ENCODE measurements at places on chromosomes 1 and 21.

- no peak for DNase-seq
Observed at GRCh38 chr1:109191377-109191776, 22.3 kb upstream of the SARS1 start.

GRCh38 chr1:230032516-230033281, 34.3 kb upstream of the GALNT2 start:
- no peak for DNase-seq

- peak; percentile 79 for DNase-seq
Observed at GRCh38 chr21:34544032-34544496, 32.1 kb upstream of the KCNE1 start.

DNA sequence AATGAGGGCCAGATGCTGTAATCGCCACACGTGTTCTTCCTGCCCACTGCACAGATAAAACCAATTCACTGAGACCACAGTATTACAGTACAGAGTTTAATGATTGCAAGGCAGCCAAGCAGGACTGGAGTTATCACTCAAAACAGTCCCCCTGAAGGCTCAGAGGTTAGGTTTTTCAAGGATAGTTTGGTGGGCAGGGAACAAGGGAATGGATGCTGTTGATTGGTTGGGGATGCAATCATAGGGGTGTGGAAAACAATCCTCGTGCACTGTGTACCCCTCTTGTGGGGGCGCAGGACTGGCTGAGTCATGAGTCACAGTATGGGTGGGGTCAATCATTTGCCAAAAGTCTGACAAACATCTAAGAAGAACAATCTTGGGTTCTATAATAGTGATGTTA, 12.4 kb upstream of the USP1 start:
- DNase-seq = peak; percentile 43

DNA sequence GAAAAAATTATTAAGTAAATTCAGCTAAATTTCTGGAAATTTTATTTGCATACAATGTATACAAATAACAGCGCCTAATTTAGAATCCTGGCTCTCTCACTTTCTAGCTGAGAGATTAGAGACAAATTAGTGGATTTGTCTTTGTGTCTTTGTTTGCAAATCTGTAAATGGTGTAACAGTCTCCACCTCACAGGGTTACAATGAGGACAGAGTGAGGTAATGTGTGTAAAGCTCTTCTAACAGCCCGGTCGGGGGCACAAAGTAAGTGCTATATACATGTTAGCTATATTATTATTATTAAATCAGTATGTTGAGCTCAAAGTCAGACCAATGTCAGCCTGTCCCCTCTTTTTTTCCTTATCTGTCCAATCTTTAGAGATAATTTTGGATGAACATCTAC, 5.0 kb upstream of the ADAMTSL4 start:
- no peak for DNase-seq

DNA sequence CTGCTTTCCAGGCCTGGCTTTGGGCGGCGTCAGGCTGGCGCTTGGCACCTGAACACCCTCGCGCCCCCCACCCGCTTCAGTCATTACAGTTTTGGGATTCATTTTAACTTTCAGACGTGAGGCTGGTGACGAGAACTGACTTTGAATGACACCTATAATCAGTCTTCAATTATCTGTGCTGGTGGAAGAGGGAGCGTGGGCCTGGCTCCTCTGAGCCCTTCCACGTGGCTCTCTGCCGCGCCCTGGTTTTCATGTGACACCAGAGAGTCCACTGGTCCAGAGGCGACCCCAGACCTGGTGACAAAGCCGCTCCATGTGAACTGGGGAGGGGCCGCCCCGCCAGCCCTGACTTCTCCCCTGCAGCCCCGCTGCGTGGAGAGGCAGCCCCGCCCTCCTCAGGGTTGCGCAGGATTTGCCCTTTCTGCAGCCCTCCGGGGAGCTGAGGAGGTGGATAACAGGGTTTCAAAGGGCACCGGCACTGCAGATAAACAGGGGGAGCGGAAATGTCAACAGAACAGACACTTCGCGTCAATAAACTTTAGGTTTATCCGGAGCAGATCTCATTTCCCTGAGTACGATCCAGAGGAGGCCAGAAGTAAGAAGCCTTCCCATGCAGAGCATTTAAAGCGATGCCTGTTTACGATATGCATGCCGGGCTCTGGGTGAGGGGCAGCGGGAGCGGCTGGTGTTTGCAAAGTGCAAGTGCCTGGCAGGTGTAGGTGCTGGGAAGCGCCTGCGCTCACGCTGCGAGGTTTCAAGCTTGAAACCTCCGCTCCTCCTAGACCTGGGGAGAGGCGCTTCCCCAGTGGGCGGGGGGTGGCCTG, 56.4 kb downstream of the AJAP1 start:
- DNase-seq = no peak

DNA sequence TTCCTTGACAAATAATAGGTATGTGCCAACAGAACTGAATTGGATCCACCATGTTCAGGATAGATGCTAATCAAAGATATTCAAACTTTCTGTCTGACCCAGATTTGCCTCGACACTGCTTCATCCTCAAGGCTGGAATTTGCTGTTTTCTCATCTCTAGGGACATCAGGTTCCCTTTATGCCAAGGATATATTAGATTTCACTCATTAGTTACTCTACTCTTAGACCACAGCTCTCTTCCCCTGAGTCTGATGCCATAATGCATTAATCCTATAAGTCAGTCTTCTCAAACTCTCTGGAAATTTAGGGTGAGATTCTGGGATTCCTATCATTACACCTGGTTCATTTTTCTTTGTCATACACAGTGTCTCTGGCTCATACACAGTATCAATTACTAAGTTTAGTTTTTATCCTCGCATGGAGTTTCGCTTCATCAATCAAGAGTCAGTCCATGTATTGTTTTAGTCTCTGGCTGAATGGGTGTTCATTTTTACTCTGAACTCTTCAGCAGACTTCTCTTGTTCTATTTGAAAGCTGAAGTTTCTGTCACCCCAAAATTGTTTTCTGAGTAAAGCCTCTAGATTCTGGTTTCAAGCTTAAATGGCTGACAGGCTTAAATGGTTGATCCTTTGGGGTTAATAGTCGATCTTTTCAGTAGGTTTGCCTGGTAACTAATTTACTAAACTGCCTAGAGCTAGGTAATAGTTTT, 9.3 kb upstream of the DCAF6 start:
- no peak for DNase-seq

GRCh38 chr21:31201548-31201947, 142.5 kb downstream of the TIAM1 start:
- no peak for DNase-seq

- no peak for DNase-seq
Observed at GRCh38 chr1:242225767-242226573, 227.1 kb upstream of the MAP1LC3C start.

DNA sequence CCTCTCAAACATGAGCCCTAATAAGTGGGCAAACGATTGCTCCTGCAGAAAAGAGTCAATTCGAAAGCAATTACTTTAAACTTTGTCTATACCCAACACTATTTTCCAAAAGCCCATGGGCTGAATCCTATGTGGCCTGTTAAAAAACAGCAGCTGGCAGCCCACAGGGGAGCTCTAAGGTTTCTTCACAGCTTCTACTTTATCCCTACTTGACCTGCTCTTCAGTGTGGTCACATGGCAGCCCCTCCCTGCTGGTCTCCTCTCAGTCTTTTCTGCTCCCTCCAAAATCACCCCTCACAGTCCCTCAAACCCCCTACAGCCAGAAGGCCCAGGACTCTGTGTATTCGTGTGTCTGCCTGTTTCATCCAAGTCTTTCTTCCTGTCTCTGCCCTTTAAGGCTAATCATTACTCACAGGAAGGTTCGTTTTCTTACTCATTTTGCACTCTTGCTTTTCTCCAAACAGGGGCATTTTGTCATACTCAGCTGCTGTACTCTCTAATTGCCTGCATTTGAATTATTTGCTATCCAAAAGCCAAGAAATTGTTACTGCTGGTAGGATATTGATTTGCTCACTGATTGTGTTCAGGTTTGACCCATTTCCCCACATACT, 62.4 kb upstream of the FAM3B start:
- DNase-seq = peak; percentile 3

- no peak for DNase-seq
Observed at GRCh38 chr1:95287825-95288224, 53.8 kb downstream of the RWDD3 start.

GRCh38 chr1:77133731-77134358, 85.4 kb downstream of the PIGK start:
- DNase-seq = no peak

- DNase-seq = no peak
Observed at GRCh38 chr1:90358448-90358847, 358.7 kb downstream of the BARHL2 start.

GRCh38 chr1:202112859-202113689, 9.6 kb upstream of the GPR37L1 start:
- DNase-seq = peak; percentile 48

GRCh38 chr1:119908661-119909060, 12.3 kb upstream of the ADAM30 start:
- DNase-seq = no peak

- DNase-seq = no peak
Observed at GRCh38 chr1:2554621-2555387, 1.4 kb upstream of the TNFRSF14 start.

- no peak for DNase-seq
Observed at GRCh38 chr21:35219291-35219690, 170.2 kb upstream of the RUNX1 start.

GRCh38 chr1:237104096-237104495, 62.1 kb downstream of the RYR2 start:
- no peak for DNase-seq

GRCh38 chr1:104467590-104467989, 717.9 kb downstream of the AMY1C start:
- no peak for DNase-seq

GRCh38 chr1:110872745-110873720, at the start of gene CD53:
TSS of gene CD53 (plus strand) at chr1:110873148. CDS start at chr1:110891409, 18,261 bp downstream.
- DNase-seq = no peak

DNA sequence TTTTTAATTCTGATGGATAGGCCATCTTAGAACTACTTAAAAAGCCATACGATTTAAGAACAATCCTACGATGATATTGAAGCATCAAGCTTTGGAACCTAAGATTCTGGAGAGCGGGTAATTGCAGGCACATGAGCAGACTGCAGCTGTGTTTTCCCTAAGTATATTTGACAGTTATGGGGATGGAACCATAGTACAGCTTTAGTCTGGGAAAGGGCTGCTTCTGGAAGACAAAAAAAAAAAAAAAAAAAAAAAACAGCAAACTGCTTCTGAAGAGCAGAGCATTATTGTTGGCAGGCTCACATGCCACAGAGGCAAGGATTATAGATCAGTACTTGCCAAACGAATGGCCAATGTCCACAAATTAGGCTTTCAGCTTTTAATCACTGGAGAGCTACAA, 1618.7 kb downstream of the AMY1C start:
- no peak for DNase-seq

DNA sequence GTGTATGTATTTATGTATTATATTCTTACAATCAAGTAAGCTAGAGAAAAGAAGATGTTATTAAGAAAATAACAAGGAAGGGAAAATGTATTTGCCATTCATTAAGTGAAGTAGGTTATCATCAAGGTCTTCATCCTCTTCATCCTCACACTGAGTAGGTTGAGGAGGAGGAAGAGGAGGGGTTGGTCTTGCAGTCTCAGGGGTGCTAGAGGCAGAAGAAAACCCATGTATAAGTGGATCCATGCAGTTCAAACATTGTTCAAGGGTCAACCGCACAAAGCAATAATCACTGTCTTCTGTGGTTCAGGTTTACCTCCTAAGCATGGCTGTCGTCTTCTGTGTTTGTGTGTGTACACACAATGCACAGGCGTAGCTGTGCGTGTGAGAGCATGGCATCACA, 16.9 kb downstream of the URB2 start:
- no peak for DNase-seq

- no peak for DNase-seq
Observed at GRCh38 chr1:71745326-71745725, 537.0 kb downstream of the NEGR1 start.

GRCh38 chr1:43063394-43064219, 104.9 kb upstream of the SLC2A1 start:
- DNase-seq = no peak

DNA sequence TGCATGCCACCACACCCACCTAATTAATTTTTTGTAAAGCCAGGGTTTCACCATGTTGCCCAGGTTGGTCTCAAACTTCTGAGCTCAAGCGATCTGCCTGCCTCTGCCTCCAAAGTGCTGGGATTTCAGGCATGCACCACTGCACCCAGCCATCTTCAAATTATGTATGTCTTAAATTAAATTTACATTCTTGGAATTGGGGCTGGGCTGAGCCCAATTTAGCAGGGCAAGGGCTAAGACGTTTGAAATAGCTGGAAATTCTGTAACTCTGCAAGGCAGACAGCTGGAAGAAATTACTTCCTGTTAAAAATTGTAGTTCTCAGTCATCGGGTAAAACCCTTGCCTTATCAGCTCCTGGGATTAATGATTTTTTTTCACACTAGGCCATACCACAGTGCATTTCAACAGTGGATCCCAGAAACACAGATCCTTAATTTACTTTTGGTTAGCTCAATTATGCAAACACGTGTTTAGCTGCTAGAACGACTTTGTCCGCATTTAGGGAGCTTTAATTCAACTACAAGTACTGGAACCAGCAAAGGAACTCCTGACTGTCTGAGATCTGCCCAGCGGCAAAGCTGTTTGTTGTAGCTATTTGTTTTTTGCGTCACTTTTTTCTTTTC, 83.3 kb downstream of the OLFML3 start:
- no peak for DNase-seq

- DNase-seq = no peak
Observed at GRCh38 chr1:113320972-113321680, 69.2 kb upstream of the MAGI3 start.

- no peak for DNase-seq
Observed at GRCh38 chr1:160371756-160372155, 4.9 kb downstream of the NHLH1 start.

DNA sequence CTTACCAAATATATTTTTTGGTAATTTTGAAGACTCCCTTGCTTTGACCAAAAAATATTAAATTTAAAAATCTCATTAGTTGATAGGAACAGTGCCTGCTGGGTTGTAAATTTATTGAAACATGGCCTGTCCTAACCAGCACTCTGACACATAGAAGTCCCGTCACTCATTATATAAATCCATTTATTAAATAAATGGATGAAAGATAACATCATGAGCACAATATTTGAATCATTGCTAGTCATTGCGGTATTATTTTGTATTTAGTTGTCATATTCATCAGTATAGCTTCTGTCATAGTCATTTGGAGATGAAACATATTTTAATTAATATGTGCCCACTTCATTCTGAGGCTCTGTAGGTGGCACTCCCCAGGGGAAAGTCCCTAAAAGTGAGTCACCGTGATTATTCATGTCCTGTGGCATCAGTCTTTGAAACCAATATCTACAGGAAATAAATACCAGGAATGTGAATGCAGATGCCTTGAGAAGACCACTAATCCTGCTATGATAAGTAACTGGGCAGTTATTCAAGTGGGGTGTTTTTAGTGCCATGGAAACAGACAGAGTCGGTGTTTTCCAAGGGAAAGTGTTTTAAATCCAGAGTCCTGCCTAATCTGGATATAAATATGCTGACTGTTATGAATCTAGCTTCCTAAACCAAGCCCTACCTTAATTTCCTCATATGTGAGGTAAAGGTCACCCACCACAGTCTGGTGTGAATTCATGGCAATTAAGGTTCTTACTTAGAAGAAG, 302.0 kb downstream of the DUSP10 start:
- peak; percentile 97 for DNase-seq

DNA sequence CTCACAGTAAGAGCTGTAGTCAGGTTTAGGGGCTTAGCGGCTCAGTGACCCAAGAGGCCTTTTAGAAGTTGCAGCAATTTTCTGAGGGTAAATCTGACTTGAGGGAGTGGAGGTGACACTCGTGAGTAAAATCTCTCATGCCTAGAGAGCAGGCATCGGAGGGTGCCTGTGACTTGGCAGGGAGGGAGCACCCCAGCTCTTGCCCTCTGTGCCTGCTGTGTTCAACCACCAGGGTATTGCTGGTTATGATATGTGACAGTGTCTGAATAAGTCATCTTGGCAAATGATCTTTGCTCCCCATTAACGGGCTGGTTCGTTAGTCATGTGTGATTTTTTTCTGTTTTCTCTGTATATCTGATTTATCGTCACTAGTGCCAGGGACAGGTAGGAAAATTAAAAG, 5.9 kb downstream of the MAN1C1 start:
- no peak for DNase-seq

All from EL (cell line).